GM23248 (cell line): ENCODE measurements at places on chromosomes 16 and 17.
A peak's percentile ranks its signal among the peaks of the same experiment; 100 is the strongest.

DNA sequence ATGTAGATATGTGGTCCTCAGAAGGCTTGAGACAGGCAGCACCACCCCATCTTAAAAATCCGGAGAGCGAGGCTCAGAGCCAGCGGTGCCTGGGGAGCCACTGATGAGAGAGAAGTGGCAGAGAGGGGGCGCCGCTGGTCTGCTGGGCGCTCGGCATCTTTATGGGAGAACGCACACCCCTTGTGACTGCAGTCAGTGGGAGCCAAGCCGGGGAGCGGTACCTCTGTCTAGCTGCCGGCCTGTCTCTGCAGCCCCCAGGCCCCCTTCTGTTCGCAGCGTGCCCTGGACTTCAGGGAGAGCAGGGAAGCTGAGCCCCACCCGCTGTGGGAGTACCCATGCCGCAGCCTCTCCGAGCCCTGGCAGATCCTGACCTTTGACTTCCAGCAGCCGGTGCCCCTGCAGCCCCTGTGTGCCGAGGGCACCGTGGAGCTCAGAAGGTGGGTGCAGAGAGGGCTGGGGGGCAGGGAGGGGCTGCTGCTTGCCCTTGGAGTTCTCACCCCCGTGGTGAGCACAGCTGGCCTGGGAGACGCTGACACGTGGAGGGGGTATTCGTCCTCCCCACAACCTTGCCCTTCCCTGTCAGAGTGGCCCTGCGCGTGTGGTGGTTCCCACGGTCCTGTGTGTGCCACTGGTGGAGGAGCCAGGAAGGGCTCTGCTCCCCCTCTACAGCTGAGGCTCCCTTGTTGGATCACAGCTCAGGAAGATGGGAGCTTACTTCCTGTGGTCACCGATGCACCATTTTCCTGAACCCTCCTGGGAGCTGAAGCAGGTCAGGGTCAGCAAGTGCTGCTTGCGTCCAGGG is 44.8 kb downstream of the PRMT7 start:
- DNase-seq, result no peak

DNA sequence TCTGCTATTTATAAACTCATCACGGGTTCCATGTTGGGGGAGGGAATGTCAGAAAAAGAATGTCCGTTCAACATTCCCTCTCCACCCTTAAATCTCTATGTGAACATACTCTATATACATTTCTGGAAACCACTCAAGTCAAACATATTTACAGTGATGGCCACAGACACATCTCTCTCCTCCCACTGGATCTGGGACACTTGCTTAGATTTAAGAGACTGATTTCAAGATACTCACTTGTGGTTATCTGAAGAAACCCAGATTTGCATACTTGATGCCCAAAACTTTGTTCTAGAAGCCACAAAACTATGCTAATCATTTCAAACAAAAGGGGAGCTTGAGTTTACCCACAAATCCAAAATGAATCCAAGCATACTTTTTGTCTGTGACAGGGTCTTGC is 182.9 kb upstream of the SOX9 start:
- no peak for DNase-seq

DNA sequence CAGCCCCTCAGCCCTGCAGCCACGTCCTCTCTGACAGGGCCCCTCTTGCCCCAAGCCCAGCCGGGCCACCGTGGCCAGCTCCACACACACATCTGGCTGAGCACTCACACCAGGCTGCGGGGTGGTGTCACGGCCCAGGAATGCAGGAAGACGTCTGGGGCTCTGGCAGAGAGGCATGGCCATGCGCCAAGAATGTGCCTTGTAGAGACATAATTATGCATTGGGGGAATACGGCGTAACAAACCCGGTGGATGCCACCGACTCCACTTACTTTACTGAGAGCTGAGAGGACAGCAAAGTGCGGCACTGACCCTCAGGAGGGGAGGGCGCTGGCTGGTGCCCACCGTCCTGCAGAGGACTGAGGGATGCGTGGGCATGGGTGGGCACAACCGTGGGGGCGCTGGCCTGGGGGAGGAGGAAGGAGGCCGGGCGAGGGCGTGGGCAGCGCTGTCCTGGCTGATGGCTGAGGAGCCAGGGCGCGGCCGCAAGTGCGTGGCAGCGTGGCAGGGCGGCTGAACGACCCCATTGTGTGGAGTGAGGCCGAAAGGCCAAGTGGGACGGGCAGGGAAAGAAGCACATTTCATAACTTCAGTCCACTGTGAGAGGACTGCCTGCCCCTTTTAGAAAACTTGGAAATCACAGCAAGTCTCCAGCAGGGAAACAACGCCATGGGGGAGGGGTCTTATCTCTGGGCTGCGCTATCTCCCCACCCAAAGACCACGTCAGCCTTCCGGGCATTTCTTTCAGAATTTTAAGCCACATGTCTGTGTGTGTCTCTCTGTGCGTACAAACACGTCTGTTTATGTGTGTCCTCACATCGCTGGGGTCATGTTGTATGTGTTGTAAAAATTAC is 30.6 kb downstream of the METRNL start:
- DNase-seq, result peak; percentile 99

- DNase-seq, result no peak
These were observed 183.3 kb downstream of the UTP18 start for GRCh38 chr17:51443646-51444045.
